CD4-positive, CD25-positive, alpha-beta regulatory T cell (primary cell): ENCODE measurements at places on chromosomes 16 and 17. TPM values are rescaled to one million over a fixed set of nuclear protein-coding genes. Genes with fewer than 3 reads are reported as not detected.

Gene NDE1
- 146 TPM for total RNA-seq

Gene C17orf113
- total RNA-seq, result 0.27 TPM

Gene SPATA22
- total RNA-seq, result not detected

Gene KRTAP4-1
- not detected for total RNA-seq

Gene LITAFD
- not detected for total RNA-seq

Gene KRT20
- not detected for total RNA-seq

Gene PRCD
- total RNA-seq, result not detected

Gene BAIAP2
- total RNA-seq, result 6.8 TPM

Gene VTN
- total RNA-seq, result not detected

Gene CAPNS2
- not detected for total RNA-seq

Gene KRTAP4-4
- total RNA-seq, result not detected

Gene METRN
- total RNA-seq, result 4.6 TPM

Gene SLC9A5
- total RNA-seq, result 1.3 TPM

Gene KRT39
- total RNA-seq, result not detected

Gene ZG16
- total RNA-seq, result not detected

Gene IL17C
- total RNA-seq, result 1.2 TPM

Gene CNTNAP4
- total RNA-seq, result not detected

Gene SMIM36
- not detected for total RNA-seq

Gene PLEKHM1
- 103 TPM for total RNA-seq

Gene ANKFN1
- not detected for total RNA-seq

Gene SPN
- total RNA-seq, result 149 TPM

Gene TBC1D3G
- not detected for total RNA-seq

Gene NHLRC4
- total RNA-seq, result 1.9 TPM

Gene SLC16A5
- total RNA-seq, result 9.3 TPM

Gene MT1G
- total RNA-seq, result not detected
